ENCODE measurements at places on chromosomes 7 and 10. TPM values are rescaled to one million over a fixed set of nuclear protein-coding genes. Genes with fewer than 3 reads are reported as not detected.

Gene SKIDA1
- total RNA-seq = 3.4 TPM

Gene SH2D4B
- total RNA-seq = not detected

Gene NME8
- not detected for total RNA-seq

Gene FIGNL1
- total RNA-seq = 3.3 TPM

Gene MYO1G
- 1.0 TPM for total RNA-seq

Gene MKX
- 0.30 TPM for total RNA-seq

Gene ZNF365
- not detected for total RNA-seq

Gene PON1
- 465 TPM for total RNA-seq

Gene CFAP43
- 0.50 TPM for total RNA-seq

Gene ZNF239
- total RNA-seq = 0.40 TPM

Gene ZNF425
- total RNA-seq = 1.1 TPM

Gene OR2A5
- total RNA-seq = not detected

Gene ENKUR
- total RNA-seq = 0.48 TPM

All from left lobe of liver (tissue), 2 donors.